NCI-H748 treated with DMSO at 0.1 percent for 48 hours (cell line): ENCODE measurements at places on chromosomes 6 and 20.

GRCh38 chr6:35300848-35301247, 3.2 kb downstream of the DEF6 start:
- DNase-seq: no peak

DNA sequence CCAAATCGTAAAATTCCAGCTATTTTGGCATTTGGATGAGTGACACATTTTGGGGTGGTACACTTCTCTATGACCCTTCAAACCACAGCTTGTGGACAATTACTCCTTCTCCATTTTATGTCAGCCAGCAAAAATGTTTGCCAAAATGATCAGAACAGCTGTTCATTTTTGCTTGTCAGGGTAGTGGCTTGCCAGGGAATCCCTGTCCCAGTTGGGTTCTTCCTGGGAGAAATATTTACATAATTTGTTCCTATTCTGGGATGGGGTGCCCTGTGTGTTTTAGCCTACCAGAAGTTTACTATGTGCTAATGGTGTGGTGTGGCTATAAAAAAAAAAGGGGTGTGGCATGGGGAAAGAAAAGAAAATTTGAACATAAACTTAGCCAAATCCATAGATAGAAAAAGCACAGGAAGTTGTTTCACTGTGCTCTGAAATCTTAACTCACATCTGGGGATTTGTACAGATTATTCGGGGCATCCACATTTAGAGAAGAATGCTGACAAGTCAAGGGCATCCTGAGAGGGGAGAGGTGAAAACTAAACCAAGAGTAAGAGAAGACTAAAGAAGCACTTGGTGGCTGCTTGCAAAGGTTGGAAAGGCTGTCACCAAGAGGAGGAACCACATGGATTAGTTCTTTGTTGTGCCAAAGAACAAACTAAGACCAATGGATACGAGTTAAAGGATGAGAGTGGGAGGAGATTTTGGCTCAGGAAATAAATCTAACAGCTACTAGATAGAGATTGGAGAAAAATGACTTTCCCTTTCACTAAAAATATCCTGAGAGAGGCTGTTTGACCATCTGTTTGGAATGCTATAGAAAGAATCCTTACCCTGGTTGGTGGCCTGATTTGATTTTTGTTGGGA, 55.2 kb upstream of the RBM24 start:
- DNase-seq: no peak

GRCh38 chr6:1516742-1517520, 92.8 kb upstream of the FOXC1 start:
- no peak for DNase-seq

GRCh38 chr6:6811128-6812009, 222.8 kb downstream of the LY86 start:
- peak; percentile 75 for DNase-seq

DNA sequence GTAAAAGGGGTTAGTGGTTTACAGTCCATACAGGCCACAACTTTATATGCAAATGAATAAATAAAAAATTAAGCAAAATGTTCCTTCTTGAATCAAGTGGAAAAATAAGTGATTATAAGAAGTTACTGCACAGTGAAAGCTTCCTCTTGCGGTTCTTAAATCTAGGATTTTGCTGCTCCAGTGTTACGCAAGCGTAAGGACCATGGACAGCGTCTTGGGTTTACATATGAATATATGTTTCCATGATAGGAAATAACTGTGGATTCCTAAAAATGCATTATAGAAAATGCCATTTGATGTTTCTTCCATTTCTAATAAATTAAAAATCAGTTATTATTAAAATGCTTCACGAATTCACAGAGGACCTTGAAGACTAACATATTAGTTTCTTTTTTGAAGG, 176.6 kb upstream of the POU3F2 start:
- DNase-seq: no peak

- DNase-seq: no peak
Observed at GRCh38 chr6:122654012-122654411, 43.8 kb downstream of the PKIB start.

- DNase-seq: no peak
Observed at GRCh38 chr6:167566711-167567141, 241.8 kb downstream of the TTLL2 start.

DNA sequence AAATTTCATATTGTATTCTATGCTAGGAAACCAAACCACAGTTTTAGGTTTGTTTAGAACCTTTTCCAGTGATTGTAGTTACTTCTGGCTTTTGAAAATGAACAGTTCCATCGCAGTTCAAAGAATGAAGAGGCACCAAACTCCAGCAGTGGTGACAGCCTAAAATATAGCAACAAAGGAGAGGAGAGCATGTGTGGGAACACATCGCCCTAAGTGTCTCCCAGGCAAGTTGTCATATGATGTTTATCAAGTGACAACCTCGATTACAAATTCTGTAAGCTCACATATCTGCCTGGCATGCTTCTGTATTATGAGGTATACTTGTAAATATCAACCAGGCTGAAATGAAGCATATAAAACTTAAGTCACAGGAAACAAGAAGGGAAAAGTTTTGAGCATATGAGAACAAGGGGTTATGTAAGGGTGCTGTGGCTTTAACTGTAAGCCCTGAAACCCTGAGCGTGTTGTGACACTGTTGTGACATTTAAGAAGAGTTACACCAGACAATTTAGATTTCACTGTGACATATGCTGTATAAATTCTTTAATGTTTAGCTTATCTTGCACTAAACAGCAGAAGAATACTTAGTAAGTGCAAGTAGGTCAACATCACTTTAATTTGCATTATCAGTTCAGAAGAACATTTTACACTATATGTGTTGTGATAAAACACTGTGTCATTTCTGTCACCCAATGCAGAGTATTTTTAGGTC, 29.1 kb upstream of the FBXL4 start:
- no peak for DNase-seq

- DNase-seq: no peak
Observed at GRCh38 chr20:12598894-12599293, 409.9 kb upstream of the SPTLC3 start.

GRCh38 chr6:128595544-128595943, 75.1 kb upstream of the PTPRK start:
- no peak for DNase-seq

DNA sequence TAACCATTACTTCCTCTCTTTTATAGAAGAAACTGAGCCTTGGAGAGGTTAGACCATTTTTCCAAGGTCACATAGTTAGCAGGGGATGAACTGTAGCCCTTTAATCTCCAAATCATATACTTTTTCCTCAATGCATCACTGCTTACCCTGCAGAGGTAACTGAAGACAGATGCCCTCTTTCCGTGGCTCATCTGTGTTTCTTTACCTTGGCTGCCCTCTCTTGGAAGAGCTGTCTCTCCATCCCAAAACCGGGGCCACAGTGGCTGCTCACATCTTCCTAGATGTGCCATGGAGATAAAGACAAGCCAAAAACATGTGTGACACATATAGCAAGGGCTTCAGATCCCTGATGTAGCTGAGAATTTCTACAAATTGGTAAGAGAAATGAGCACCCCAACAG, 581 bp upstream of the ALDH8A1 start:
- no peak for DNase-seq

DNA sequence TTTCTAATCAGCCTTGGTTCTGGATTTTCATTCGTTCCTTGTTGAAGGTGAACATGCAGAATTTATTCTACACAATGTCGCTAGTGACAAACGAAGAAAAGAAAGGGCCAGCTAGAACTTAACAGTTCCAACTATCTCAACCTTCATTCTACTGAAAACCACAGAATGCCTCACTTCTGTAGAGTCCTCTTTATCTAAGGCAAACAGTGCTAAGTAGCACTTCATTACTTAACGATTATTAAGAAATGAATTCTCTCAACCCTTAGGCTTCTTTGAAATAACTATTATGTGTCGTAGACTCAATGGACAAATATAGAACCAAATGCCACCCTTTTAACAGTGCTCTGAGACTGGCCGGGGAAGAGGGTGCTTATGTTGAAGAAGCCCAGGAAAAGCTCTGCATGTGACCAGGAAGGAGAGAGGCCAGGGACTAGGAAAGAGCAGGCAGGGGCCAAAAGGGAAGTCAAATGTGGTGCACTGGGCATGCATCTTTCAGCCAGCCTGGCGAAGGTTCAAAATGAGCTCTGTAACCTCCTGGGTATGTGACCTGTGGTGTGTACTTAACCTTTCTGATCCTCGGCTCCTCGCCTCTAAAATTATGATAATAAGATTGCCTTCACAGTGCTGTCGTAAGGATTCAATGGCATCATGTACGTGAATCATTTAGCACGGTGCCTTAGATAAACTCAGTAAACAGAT, 55.4 kb upstream of the BMP2 start:
- no peak for DNase-seq
